Type B pancreatic cell (in vitro differentiated cells): ENCODE measurements at places on chromosomes 4 and X.

GRCh38 chr4:105426187-105426897, 47.5 kb downstream of the PPA2 start:
- no peak for DNase-seq

- no peak for DNase-seq
These were observed 126.6 kb downstream of the PPP4R3C start for GRCh38 chrX:27336466-27337091.

- no peak for DNase-seq
These were observed 803.9 kb downstream of the C4orf33 start for GRCh38 chr4:129899849-129900248.

DNA sequence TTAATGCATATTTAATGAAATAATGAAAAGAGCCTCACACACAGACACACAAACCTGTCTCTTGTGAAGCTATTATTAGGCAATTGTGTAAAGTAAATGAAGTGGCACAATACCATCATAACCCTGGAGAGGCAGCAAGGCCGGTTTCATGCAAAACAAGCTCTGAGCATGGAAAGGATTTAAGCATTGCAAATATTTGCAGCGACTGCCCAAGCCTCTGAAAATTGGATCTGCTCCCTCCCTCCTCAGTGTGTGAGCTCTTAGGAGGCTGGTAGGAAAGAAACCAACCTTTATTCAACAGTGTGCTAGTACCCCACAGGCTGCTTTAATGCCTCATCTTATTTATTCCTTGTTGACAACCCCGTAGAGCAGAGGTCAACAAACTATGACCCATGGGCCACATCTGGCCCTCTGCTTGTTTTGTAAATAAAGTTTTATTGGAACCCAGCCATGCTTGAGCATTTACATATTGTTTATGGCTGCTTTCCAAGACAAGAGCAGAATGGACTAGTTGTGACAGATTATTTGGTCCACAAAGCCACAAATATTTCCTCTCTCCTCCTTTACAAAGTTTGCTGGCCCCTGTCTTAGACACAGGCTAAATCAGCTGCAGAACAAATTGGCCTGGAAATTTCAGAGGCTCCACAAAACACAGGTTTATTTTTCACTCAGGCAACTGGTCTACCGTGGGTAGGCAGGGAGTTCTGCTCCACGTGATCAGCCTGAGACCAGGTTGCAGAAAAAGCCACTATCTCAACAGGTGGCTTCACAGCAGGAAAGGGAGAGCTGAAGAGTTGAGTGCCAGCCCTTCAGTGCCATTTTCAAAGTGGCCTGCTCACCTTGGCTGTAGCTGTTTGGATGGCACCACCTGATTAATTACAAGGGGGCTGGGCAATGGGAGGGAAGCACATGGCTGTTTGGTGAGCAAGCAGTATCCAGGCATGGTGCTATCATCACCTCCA, 16.8 kb downstream of the RS1 start:
- DNase-seq, result no peak

GRCh38 chrX:13759152-13759718, 24.7 kb downstream of the OFD1 start:
- DNase-seq, result no peak

DNA sequence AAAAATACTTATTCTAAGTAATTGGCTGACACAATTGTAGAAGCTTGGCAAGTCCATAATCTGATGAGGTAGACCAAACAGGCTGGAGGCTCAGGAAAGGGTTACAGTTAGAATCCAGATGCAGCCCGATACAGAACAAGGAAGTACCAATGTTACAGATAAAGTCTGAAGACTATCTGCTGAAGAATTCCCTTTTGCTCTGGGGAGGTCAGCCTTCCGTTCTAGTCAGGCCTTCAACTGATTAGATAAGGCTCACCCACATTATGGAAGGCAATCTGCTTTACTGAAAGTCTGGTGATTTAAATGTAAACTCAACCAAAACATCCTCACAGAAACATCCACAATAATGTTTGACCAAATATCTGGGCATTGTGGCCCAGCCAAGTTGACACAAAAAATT, 7.4 kb upstream of the DYNLT3 start:
- no peak for DNase-seq

DNA sequence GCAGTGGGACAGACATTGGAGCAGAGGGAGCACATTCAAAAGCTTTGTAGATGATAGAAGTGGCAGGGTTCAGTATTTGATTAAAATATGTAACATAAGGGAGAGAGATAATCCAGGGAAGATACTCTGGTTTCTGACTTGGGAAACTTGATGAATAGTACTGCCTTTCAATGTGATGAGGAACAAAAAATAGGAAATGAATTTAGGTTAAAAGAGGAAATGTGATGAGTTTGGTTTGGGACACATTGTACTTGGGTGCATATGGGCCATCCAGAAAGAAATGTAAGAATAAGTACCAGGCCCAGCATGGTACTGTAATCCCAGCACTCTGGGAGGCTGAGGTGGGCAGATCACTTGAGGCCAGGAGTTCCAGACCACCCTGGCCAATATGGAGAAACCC, 20.9 kb upstream of the NDNF start:
- no peak for DNase-seq

- no peak for DNase-seq
These were observed 32.5 kb downstream of the TLL1 start for GRCh38 chr4:165905405-165906027.

- no peak for DNase-seq
These were observed 232.3 kb downstream of the FRMPD4 start for GRCh38 chrX:12370497-12370986.

DNA sequence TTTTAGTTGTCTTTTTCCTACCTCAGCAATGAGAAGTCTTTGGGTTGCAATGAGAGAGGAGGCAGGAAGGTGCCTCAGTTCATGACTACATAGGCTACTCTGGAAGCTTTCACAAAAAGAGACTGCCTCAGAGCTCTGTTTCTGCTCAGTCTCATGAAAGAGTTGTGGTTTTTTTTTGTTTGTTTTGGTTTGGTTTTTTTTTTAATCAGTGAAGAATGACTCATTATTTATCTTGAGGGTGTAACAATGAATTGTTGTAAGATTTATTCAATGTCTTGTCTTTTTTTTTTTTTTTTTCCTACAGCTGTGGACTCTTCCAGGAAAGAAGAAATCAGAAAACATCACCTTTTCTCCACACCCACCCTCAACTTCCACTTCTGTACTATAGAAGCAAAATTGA, 67.5 kb upstream of the CXCL13 start:
- DNase-seq, result no peak

DNA sequence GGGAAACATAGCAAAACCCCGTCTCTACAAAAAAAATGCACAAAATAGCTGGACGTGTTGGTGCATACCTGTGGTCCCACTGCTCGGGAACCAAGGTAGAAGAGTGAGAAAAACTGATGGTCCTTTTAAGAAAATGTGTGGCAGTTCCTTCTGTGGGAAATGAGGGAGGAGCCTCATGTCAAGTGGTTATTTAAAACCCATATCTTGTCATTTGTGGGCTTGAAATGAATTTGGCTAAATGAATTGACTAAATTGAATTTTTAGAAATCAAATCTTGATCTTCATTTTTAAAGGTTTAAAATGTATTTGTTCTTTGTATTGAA, 16.2 kb upstream of the LAMP2 start:
- DNase-seq, result no peak

DNA sequence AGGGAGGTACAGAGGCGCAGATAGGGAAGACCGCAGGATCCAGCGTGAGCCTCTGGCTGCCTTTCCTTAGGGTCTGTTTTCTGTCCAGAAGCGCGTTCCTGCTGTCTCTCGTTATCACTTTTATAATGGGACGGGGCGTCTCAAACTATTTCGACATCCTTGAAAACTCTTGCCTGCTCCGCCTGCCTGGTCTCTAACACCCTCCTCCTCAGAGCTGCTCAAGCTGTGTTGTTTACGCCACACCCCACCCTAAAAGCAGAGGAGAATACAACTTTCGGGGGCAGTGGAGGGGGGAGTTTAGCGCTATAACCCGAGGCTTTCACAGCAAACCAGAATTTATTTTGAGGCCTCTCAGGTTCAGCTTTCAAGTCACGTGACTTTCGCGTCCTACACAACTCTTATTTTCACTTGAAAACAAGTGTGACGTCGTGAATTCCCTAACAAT, 646 bp upstream of the FAM3A start:
- DNase-seq, result no peak

GRCh38 chr4:24497221-24497620, 87.1 kb downstream of the DHX15 start:
- no peak for DNase-seq

DNA sequence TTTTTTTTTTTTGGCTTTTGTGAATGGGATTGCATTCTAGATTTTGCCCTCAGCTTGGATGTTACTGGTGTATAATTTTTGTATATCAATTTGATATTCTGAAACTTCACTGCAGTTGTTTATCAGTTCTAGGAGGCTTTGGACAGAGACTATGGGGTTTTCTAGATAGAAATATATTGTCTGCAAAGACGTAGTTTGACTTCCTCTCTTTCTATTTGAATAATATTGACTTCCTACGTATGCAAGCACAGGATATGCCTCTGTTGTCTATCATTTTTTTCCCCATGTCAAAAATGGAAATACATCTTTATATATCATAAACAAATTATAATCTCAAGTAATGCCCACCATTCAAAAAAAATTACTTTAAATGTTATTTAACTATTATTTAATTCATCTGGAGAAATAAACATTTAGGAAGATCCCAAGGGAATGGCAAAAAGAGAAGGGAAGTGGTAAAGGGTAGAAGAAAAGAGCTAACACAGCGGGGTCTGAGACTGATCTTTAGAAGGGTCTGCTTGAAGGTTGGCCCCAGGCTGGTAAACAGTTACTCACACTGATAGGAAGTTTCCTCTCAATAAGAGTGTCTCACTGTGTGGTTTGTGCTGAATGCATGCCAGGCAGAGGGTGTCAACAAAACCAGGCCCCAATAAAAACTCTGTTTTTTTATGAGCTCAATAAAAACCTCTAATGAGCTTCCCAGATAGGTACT, 35.7 kb downstream of the ZNF518B start:
- DNase-seq, result no peak

- no peak for DNase-seq
These were observed 39.3 kb upstream of the CXCL8 start for GRCh38 chr4:73701116-73701515.

DNA sequence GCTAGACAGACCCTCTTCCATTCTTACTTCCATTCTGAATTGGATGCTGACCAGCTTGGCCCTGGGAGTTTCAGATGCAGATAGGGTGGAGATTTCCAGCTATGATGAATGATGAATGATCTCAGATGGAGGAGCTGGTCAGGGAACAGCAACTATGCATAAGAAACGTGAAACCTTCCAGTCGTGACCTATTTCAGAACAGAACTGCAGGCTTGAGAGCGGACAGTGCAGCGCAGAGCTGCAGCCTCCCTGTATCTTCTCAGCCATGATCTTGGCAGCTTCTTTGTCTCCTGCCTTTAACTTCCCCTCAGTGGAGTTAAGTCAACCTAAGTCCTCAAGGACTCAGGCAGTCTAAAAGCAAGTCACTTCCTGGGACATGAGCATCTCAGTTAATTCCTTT, 43.3 kb upstream of the HAND2 start:
- DNase-seq, result no peak

DNA sequence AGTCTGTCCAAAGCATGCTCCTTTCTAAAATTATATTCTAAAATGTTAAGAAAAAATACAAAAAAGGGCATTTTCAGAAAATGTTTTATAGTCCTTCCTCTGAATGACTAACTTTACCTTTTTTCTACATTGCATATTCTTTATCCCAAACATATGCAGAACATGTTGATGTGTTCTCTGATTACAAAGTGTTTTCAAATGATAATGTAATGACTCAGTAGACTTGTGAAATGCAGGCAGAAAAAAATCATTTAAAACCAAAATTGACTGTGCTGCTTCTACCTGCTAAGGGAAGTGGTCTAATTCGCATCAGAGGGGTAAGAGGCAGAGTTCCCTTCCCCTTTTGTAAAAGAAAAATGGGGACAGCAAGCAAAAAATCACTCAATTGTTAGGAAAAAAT, 22.7 kb upstream of the YTHDC1 start:
- no peak for DNase-seq

DNA sequence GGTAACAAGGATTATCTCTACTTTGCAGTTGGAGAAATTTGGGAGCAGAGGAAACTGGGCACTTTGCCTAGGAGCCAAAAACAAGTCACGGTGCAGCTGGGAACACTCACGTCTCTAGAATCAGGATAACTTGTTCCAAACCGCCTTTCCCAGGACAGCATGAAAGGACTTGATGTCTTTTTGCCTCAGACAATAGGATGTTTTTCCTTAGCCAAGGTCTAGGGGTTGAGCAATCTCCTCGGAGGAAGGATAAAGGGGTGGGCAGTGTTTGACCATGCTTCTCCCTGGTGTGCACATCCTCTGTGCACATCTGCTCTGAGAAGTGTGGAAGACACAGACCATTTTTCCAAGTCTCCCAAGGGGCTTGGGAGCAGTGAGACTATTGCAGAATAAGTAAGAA, 1.7 kb upstream of the SPARCL1 start:
- no peak for DNase-seq

DNA sequence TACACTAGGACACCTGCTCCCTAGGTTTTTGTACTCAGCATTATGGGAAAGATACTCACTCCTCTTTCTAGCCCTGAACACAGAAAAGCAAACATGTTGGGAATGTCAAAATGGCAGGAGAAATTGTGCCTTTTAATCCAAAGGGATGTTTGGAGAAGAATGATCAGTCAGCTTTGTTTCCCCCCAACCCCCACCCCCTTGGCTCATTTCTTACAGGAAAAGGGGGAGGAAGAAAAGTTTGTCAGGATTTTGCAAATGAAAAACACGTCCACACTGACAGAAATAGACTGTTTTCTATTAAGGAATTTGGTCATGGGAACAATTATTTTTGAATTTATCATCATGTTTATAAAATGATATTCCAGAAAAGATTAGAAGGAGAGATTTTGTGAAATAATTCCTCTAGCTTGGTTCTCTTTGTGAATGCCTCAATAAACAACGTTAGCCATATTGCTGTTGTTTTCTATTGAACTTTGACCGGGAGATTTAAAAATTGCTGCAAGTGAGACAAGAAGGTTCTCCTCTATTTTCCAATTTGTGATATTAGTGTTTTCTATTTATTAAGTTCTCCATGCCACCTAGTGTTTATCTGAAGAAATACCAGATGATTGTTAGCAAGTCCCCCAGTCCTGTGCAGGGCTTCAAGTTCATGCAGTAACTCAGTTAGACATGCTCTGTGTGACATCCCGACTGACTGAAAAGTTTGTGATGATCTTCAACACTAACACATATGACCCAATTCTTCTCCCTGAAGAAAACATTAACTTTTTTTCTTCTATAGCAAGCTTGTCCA, 31.3 kb upstream of the TFDP3 start:
- DNase-seq, result no peak
